ENCODE measurements at places on chromosomes 4 and X.

- DNase-seq: no peak
Observed at GRCh38 chr4:185017964-185018772, at the start of gene HELT. Gene HELT (plus strand): TSS chr4:185018490. CDS start chr4:185018929, 439 bp downstream.

- DNase-seq: no peak
Observed at GRCh38 chr4:106258145-106259045, 57.6 kb downstream of the TBCK start.

- no peak for DNase-seq
Observed at GRCh38 chr4:178577933-178578332, 1135.7 kb upstream of the AGA start.

DNA sequence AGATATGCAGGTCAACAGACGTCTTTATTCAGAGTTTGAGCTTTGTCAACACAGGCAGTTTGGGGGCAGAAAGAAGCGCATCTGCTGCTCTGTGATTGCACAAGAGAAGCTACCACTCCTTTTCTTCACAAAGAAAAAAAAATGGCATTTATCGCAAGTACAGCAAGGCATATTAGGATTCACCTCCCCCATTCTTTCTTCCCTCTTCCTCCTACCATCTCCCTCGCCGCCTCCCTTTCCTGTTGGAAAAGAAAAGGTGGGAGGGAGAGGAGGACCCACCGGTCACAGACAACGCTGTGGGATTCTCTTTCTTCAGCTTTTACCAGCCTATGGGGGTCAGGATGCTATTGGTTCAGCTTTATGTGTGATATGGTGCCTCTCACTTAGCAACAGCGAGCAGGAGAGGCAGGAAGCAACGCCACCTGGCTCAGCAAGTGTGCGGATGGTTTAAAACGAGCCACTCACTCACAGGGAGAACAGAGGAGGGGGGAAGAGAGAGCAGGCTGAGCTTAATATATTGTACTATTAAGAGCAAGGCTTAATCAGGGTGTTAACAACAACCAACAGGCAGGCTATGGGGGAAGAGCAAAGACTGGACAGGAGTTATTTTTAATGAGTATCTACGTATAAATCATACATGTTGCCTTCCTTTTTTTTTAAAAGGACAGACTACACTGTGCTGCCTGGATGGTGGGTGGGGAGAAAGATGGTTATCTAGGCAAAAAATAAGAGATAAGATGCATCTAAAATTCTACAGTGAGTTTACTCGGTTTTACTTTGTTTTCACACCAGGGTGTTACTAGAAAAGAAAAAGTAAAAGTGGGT, 104.7 kb downstream of the MAML3 start:
- peak; percentile 52 for DNase-seq

- no peak for DNase-seq
Observed at GRCh38 chr4:159077702-159078495, 25.0 kb upstream of the RAPGEF2 start.

GRCh38 chr4:60857130-60857753, 342.9 kb upstream of the ADGRL3 start:
- DNase-seq: no peak

GRCh38 chr4:15018361-15018760, 16.1 kb downstream of the CPEB2 start:
- DNase-seq: no peak

- DNase-seq: peak; percentile 49
Observed at GRCh38 chr4:156968479-156968984, 3.1 kb downstream of the PDGFC start.

- no peak for DNase-seq
Observed at GRCh38 chr4:99435154-99435553, at the start of gene ADH7. Gene ADH7 (minus strand): TSS chr4:99435342. CDS start chr4:99435233, 109 bp downstream.

GRCh38 chr4:121651597-121651996, 45.2 kb downstream of the ANXA5 start:
- no peak for DNase-seq

GRCh38 chr4:53562409-53562808, 28.9 kb downstream of the LNX1 start:
- DNase-seq: no peak

- no peak for DNase-seq
Observed at GRCh38 chr4:145565328-145565727, 53.9 kb upstream of the MMAA start.

GRCh38 chrX:130083107-130083490, 27.2 kb downstream of the ELF4 start:
- DNase-seq: no peak

- peak; percentile 40 for DNase-seq
Observed at GRCh38 chrX:118807151-118808017, 16.2 kb upstream of the ZCCHC12 start.

DNA sequence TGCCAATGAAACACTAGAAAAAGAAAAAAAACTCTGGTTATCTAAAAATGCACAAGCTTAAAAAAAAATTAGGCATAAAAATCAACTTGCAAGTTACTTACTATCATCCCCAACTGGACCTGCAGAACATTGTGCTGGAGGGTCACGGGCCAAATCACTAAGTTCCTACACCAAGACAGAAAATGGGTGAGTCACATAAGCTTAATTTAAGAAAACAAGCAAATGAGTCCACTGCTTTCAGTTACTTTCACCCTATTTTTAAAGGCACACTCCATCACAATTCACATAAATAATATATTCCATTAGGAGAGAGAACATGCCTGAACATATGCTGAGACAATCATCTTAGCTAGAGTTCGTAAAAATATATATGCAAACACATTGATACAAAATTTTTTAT, 17.7 kb downstream of the UBE2D3 start:
- DNase-seq: no peak

DNA sequence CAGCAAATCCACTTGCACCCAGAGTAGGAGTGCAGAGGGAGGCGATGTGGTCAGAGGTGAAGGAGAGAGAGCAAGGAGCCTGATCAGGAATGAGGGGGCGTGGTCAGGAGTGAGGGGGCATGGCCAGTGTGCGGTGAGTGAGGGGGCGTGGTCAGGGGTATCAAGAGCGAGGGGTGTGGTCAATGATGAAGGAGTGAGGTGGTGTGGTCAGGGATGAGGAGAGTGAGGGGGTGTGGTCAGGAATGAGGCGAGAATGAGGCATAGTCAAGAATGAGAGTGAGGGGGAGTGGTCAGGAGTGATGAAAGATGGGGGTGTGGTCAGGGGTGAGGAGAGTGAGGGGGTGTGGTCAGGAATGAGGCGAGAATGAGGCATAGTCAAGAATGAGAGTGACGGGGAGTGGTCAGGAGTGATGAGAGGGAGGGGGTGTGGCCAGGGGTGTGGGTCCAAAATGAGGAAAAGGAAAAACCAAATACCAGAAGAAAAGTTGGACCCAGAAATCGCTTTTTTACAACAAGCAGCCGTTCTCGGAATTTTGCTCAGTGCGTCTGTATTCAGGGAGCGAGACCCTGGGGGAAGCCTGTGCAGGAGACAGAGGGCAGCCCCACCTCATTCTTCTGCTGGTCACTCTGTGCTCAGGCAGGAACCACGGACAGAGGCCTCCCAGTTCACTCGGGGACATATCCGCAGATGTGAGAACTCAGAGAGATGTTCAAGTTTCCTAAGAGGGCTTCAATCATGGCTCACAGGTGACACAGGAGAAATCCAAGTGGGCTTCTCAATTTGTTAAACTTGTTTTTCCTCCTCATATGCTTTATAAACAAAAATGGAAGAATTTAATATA, 47.5 kb downstream of the MAGEA1 start:
- peak; percentile 9 for DNase-seq

- no peak for DNase-seq
Observed at GRCh38 chrX:7330971-7331746, 183.2 kb upstream of the PUDP start.

- DNase-seq: no peak
Observed at GRCh38 chrX:110001740-110002299, 1.1 kb upstream of the TMEM164 start.

GRCh38 chr4:57435300-57435699, 325.1 kb upstream of the IGFBP7 start:
- no peak for DNase-seq

- no peak for DNase-seq
Observed at GRCh38 chr4:83022724-83023450, 12.1 kb upstream of the COPS4 start.

- no peak for DNase-seq
Observed at GRCh38 chr4:158484173-158484885, 37.4 kb upstream of the RXFP1 start.

- no peak for DNase-seq
Observed at GRCh38 chr4:40190880-40191815, 5.7 kb upstream of the RHOH start.

DNA sequence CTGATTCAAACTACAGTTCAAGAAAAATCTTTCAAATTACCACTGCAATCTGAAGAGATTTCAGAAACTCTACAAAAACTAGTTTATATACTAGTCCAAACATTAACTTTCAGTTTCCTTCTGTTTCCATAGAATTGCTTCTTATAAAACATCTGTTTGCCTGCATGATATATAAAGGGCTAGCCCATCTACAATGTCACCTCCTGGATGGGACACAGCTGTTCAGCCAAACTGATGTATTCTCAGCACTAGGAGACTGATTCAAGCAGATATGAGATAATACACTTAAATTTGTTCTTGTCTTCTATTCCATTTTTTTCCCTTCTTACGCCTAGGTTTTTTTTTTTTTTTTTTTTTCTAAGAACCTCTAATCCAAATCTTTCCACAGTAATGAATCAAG, 1569.7 kb upstream of the IGFBP7 start:
- DNase-seq: no peak

GRCh38 chrX:10358958-10359357, 202.2 kb downstream of the CLCN4 start:
- no peak for DNase-seq

- no peak for DNase-seq
Observed at GRCh38 chr4:19725130-19725529, 526.6 kb upstream of the SLIT2 start.

DNA sequence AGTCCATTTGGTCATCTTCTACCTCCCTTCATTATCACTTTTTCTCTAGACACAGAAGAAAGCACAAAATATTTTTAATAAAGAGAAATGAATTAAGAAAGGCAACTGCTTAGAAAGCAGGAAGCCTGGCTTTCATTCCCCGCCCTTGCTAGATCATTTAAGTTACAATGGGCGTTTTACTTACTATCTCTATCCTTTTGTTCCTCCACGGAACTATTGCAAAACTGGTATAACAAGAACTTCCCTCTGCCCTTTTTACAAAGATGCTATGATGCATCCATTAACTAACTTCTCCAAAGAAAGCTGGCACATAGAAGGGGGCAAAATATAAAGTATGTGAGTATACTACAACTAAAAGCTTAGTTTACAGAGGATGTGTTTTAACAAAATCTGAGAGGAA, 434.5 kb upstream of the FTHL17 start:
- no peak for DNase-seq

GRCh38 chrX:134526399-134526798, 66.4 kb downstream of the HPRT1 start:
- DNase-seq: no peak

DNA sequence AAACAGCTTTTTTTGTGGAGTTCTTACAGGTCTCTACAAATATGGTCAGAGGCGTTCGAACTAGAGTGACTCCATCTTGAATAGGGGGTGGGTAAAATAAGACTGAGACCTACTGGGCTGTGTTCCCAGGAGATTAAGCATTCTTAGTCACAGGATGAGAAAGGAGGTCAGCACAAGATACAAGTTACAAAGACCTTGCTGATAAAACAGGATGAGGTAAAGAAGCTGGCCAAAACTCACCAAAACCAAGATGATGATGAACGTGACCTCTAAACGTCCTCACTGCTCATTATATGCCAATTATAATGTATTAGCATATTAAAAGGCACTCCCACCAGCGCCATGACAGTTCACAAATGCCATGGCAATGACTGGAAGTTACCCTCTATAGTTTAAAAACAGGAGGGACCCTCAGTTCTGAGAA, 42.8 kb upstream of the SPP1 start:
- no peak for DNase-seq

- DNase-seq: no peak
Observed at GRCh38 chrX:131040781-131041180, 17.4 kb upstream of the ARHGAP36 start.

GRCh38 chrX:110267874-110268273, 50.0 kb downstream of the AMMECR1 start:
- no peak for DNase-seq

DNA sequence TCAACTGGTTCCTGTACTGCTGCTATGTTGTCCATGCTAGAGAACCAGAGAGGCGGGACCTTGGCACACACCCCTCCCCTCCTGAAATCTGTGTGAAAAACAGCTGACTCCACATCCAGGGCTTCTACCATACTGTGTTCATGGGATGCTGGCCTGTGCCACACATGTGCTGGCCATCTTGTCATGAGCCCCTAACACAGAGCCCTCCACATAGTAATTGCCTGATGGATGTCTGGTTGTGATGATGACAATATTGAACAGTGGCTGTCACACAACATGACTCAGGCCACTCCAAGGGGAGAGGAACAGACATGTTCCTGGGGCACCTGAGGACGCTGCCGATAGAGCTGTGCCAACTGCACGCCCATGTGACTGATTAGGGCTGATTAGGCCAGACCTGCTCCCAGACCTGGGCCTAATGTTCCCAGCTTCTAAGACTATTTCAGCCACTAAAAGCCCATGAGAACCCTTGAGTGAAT, 13.1 kb downstream of the SLC25A5 start:
- DNase-seq: no peak

DNA sequence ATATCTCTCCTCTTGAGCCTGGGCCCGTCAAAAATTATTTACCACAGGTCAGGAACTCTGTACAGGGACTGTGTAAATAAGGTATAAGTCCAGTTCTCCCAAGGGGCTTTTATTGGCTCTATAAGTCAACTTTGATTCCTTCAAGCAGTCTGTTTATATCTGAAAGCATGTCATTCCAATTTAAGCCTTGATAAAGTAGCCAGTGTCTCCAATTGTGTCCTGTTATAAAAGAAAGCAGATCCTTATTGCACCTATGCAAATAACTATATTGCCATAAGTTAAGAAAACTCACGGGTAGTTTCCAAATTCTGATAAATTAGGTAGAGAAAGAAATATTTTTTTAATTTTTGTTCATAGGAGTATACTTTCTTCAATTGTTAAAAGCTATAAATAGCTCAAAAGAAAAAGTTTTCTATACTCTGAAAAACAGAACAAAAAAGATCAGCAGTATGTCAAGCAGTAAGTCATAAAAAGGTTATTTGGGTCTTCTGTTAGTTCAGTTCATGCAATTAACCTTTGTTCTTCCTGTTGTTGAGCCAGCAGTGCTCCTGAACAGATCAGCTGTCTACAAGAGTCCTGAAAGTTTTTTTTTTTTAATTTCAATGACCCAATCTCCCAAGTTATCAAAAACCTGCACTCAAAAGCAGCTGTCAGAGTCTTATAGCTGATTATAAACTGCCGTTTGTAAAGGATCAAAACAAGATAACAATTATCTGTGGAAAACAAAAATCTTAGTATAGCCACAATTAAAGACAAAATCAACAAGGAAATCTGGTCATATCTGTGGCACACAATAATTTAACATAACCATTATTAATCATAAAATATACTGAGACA, 178.4 kb upstream of the GALNT7 start:
- DNase-seq: no peak

DNA sequence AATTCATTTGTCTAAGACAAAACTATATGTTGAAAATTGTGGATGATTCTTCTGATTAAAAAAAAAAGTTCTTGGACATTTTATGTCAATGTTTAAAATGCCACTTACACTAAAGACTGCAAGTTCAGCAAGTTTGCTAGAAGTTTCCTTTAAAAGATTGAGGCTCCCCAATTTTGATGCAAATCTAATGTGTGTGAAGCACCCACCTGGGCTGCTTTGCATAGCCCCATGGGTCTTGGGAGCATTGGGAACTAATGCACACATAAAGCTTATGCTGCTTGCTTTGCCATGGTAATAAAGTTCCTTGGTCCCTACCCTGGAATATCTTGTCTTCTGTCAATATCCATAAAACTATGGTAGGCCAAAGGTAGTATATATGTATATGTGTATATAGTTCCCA, 725.9 kb upstream of the GRID2 start:
- no peak for DNase-seq
